Fibroblast of skin of scalp (primary cell): ENCODE measurements at places on chromosomes 7 and 10.

- DNase-seq, result no peak
Measured at GRCh38 chr10:103828107-103828506, 27.3 kb downstream of the SH3PXD2A start.

GRCh38 chr10:93181271-93182048 is 107.8 kb downstream of the CYP26A1 start:
- DNase-seq, result no peak

DNA sequence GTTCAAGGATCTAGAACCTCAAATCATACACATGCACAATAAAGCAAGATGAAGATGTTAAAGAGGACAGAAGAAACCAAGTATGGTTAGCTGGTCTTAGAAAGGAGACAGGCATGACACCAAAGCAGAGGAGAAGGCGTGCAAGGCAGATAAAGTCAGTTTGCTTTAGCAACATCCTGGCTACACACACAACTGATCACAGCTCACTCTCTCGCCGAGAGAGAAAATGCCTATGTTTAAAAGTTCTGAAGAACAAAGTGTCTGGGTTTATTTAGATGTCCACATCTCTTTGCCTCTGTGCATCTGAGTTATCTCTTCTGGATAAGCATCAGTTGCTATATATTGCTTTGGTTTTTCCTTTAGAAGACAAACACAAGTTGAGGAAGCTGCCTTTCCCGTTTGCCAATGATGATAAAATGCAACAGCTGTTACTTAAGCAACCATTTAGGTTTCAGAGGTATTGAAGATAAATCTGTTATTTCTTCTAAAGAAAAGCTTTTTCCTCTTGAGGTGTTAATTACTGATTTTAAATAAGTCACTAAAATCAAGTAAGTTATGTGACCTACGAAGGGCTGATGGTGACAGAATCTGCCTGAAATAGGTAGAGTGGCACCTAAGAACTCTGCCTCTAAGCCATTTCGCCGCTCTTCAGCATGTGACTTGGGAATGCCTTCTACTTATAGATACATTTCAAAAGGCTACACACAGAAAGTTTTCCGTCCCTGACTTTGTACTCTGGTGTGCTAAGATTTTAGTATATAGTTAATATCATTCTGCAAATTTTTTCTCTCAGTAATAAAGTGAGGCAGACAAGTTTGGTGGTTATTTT is 146.2 kb upstream of the ASAH2 start:
- no peak for DNase-seq

- DNase-seq, result no peak
Measured at GRCh38 chr7:27842094-27842692, 102.2 kb downstream of the TAX1BP1 start.

GRCh38 chr7:90879924-90880323 is 283.8 kb downstream of the CDK14 start:
- DNase-seq, result no peak

- no peak for DNase-seq
Measured at GRCh38 chr7:98348726-98349474, 52.0 kb downstream of the BAIAP2L1 start.
